ENCODE measurements at places on chromosomes 7 and 10.

- no peak for DNase-seq
- no peaks in the 10 kb centered on the region for H3K27me3 ChIP-seq
- H3K4me1 ChIP-seq: no peaks in the 10 kb centered on the region
- H3K27ac ChIP-seq: peak overlapping the region; percentile 42
- H3K36me3 ChIP-seq: no peaks in the 10 kb centered on the region
These were observed 42.0 kb downstream of the GNA12 start for GRCh38 chr7:2802101-2802500.

DNA sequence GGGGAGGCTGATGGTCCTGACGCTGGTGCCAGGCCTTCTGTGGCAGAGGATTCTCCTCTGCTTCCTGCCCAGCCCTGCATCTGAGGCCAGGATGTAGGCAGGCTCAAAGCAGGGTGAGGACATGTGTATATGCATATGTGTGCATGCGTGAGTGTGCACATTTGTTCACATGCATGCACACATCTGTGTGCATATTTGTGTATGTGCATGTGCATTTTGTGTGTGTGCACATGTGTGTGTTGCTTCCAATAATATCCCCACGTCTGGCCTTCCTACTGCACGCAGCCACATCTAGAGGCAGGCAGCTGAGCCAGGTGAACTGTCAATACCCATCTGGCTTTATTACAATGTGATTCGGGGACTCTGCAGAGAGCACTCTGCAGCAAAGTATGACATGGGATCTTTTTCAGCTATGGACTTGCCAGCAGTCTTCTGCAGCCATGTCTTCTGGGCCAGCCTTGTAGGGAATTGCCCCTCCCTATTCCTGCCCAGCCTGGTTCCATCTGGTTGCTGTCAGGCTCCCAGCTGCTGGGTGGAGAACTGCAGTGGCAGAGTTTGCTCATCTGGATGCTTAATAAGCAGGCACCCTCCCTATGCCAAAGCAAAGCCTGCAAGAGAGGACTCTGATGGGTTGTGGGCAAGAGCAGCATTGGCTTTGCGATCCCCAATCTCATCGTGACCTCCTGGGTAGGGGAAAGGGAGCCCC, 140.7 kb downstream of the PFKFB3 start:
- H3K4me1 ChIP-seq: peaks cover 16% of the 10 kb centered on the region
- H3K27me3 ChIP-seq: no peaks in the 10 kb centered on the region
- no peaks in the 10 kb centered on the region for H3K36me3 ChIP-seq
- no peak for DNase-seq

DNA sequence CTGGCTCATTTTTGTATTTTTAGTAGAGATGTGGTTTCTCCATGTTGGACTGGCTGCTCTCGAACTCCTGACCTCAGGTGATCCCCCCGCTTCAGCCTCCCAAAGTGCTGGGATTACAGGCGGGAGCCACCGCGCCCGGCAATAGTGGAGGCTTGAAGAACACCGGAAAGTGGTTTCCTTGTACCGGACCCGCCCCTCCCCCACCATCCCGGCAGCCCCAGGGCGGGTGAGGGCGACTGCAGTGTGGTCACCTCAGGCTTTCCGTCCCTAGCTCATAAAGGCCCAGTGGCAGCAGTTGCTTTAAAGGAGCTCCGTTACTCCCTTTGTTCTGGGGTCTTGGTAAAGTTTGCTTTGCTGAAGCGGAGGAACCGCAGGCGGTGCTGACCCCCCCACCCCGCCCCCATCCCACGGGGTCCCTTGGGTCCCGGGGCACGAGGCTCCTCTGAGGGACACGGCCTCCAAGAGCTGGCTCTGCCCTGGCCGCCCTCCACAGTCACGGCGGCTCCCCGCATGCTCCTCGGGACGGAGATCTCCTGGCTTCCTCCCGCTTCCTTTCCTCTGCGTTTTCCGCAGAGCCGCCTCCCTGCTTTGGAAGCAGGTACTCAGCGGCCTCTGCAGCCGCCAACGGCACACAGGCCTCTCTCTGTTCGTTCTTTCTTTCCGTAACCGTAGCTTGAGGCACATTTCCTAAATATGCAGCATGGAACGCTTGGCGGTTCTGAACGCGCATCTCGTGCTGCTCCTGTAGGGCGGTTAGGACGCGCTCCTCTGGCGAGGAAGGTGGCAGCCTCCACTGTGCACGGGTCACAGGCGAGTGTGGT, 77.3 kb downstream of the DNAJB6 start:
- H3K4me1 ChIP-seq: no peaks in the 10 kb centered on the region
- no peak for DNase-seq
- H3K4me3 ChIP-seq: no peak overlapping the region
- H3K27ac ChIP-seq: no peak overlapping the region

GRCh38 chr7:37669818-37670217, 13.7 kb upstream of the GPR141 start:
- no peaks in the 10 kb centered on the region for H3K36me3 ChIP-seq
- no peak overlapping the region for H3K4me3 ChIP-seq
- H3K4me1 ChIP-seq: no peaks in the 10 kb centered on the region
- no peaks in the 10 kb centered on the region for H3K27me3 ChIP-seq
- no peak for DNase-seq

DNA sequence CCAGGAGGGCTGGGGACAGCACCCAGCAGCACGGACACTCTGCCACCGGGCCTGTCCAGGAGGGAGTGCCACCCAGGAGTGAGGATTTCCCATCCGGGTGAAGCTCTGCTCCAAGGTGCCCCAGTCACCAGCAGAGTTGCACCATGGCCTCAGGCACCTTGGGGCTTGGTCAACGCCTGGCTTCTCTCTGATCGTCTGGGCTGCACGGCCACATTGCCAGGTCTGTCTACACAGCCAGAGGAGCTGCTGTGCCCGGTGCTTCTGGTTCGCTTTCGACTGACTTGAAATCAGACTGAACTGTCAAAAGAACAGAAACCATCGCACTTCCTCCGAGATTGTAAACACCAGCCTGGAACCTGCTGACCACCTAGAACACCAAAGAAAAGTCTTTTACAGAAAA, 12.0 kb downstream of the SHH start:
- no peak overlapping the region for H3K4me3 ChIP-seq
- peaks cover 70% of the 10 kb centered on the region for H3K27me3 ChIP-seq
- H3K27ac ChIP-seq: no peak overlapping the region
- no peaks in the 10 kb centered on the region for H3K36me3 ChIP-seq
- no peak for DNase-seq

DNA sequence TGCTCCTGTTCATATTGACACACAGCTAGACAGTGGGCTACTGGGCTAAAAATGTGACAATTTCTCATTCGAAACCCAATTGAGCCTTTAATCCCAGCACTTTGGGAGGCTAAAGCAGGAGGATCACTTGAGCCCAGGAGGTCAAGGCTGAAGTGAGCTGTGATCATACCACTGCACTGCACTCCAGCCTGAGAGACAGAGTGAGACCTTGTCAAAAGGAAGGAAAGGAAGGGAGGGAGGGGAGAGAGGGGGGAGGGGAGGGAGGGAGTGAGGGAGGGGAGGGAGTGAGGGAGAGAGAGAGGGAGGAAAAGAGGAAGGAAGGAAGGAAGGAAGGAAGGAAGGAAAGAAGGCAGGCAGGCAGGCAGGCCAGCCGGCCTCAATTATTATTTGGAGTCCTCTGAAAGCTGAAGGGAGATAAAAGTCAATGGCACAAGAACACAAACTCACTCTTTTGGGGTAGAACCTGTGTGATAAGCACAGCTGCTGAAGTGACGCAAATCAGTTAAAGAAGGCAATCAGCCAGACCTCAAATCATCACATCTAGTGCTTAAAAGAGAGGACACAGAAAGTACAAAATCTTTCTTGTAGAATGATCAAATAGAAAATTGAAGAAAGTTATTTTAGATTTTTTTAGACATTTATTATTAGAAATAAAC, 98.1 kb downstream of the CCDC71L start:
- DNase-seq: no peak
- no peak overlapping the region for H3K27ac ChIP-seq
- no peaks in the 10 kb centered on the region for H3K27me3 ChIP-seq

DNA sequence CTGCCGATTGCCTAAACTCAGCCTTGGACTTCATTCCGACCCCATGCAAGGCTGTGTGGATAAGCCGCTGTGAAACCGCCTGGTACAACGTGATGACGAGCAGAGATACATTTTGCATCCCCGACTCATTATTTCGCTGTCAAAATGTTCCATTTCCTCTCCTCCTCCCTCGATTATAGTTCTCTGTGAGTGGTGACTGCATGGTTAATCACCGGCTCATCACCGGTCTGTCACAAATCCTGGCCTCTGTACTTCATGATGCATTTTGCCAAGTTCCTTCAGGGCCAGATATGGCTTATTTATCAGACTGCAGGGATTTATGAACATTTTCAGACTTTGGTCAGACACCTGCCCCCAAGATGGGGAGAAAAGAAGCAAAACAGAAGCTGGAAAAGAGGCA, 461.6 kb upstream of the DPP6 start:
- no peak for DNase-seq
- H3K4me3 ChIP-seq: no peak overlapping the region
- H3K4me1 ChIP-seq: no peaks in the 10 kb centered on the region
- H3K27me3 ChIP-seq: no peaks in the 10 kb centered on the region
- H3K36me3 ChIP-seq: no peaks in the 10 kb centered on the region

DNA sequence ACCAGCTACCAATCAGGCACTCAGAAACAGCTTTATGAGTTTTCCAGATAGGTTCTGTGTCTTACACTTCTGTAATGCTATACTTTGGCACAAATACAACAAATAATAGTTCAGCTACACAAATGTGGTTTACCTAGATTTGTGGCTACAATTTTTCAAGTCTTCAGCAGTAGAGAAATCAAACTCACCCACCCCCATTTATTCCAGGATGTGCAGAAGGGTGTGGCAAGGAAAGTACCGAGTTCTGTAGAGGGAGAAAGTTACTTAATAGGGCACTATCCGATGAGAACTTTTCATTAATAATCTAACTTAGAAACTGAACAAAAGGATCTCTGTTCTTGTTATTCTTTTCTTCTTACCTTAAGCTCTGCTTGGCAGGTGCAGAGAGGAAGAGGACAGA, 30.3 kb upstream of the ATP6V0A4 start:
- H3K36me3 ChIP-seq: no peaks in the 10 kb centered on the region
- H3K27me3 ChIP-seq: no peaks in the 10 kb centered on the region
- no peak for DNase-seq
- H3K27ac ChIP-seq: no peak overlapping the region
- no peaks in the 10 kb centered on the region for H3K4me1 ChIP-seq
- H3K4me3 ChIP-seq: no peak overlapping the region

- no peak overlapping the region for H3K4me3 ChIP-seq
- DNase-seq: no peak
- peaks cover 4% of the 10 kb centered on the region for H3K36me3 ChIP-seq
- H3K27ac ChIP-seq: no peak overlapping the region
- no peaks in the 10 kb centered on the region for H3K27me3 ChIP-seq
These were observed 203.2 kb downstream of the DNAJB6 start for GRCh38 chr7:157540020-157540419.

DNA sequence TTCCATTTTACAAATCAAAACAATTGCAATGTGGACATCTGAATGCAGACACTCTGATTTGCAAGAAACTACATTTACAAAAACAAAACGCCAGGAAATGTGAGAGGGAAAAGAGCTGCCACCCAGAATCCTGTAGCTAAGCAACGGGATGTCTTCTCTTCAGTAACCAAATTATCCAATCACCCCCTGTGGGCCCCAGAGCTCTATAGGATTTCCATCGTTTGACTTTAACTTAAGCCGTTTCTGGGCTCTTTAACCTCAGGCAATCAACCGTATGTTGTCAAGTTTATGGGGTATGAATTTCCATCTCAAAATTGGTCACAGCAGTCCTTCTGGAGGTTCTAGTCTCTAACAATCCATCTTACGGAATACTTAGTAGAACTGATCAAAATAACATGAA, 240.5 kb downstream of the ETV1 start:
- H3K27ac ChIP-seq: no peak overlapping the region
- H3K27me3 ChIP-seq: no peaks in the 10 kb centered on the region

DNA sequence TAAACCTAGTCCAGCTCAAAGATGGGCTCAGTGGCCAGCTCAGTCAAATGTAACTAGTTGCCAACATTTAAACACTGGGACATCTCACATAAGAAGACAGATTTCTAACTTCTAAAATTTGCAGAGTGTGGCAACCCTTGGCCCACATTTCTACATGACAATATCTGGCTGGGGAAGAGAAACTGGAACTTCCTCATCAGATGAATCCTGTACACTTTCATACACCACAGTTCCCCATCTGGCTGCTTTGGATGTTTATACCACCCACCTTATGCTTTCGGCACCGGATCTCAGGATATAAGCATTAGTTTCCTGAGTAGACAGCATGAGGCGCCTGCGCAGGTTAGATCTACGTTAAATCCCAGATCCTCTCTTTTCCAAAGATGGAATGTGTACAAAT, 199.3 kb downstream of the PRKG1 start:
- DNase-seq: no peak
- no peaks in the 10 kb centered on the region for H3K4me1 ChIP-seq
- no peaks in the 10 kb centered on the region for H3K27me3 ChIP-seq
- no peak overlapping the region for H3K27ac ChIP-seq
- no peak overlapping the region for H3K4me3 ChIP-seq

DNA sequence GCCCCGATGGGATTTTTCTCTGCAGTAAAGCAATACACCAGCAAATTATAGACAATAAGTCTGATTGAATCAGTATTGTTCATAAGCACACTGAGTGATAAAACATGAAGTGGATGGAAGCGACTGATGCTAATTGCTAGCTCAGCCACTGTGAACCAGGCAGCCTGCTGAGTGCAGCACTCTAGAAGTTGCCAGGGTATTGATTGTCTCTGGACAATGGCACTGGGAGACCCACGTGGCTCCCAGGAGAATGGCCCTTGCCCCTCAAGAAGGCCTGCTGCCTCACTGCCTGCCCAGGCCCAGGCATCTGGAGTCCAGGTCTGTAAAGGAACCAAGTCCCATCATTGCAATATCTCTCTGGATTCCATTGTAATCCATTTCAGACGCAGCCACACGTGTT, 80.4 kb upstream of the TCERG1L start:
- H3K4me3 ChIP-seq: no peak overlapping the region
- no peaks in the 10 kb centered on the region for H3K4me1 ChIP-seq
- H3K36me3 ChIP-seq: no peaks in the 10 kb centered on the region
- no peaks in the 10 kb centered on the region for H3K27me3 ChIP-seq
- no peak for DNase-seq

- no peak overlapping the region for H3K27ac ChIP-seq
- H3K4me1 ChIP-seq: no peaks in the 10 kb centered on the region
- no peak overlapping the region for H3K4me3 ChIP-seq
These were observed 283.6 kb downstream of the ADRA2A start for GRCh38 chr10:111360260-111360925.

DNA sequence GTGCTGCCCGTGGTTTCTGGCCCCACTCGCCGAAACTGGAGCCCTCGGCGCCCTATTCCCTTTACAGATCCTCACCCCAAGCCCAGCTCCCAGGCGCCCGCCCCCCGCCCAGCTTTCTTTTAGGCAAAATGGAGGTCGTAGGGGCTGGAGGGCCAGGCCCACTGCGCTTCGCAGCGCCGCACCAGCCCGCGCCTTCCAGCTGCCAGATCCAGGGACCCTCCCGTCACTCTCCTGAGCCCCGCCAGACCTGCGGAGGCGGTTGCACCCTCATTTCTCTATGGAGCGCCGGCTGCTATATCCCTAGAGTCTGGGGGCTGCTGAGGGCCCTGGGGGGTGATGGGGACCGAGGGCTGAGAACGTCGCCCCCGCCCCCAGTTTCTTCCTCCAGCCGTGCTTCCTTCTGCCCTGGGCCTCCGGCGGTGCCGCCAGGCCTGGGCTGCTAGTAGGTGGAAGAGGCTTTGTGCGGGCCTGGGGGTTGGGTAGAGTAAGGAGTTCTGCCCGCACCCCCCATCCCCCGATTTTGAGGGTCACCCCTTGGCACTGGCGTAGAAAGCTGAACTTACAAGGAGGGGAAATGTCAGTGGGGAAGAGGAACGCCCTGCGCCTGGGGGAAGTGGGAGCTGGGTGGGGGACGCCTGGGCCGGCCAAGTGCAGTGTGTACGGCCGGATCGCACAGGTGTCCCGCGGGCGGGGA, 1.0 kb downstream of the GNB2 start:
- no peaks in the 10 kb centered on the region for H3K27me3 ChIP-seq
- no peak for DNase-seq
- H3K4me3 ChIP-seq: peak overlapping the region; percentile 97
- H3K4me1 ChIP-seq: peaks cover 20% of the 10 kb centered on the region
